Tibial nerve (tissue), 4 donors: ENCODE measurements at places on chromosomes 3 and 15. TPM values are rescaled to one million over a fixed set of nuclear protein-coding genes. Genes with fewer than 3 reads are reported as not detected.

GRCh38 chr15:68337826-68338225, 60.3 kb downstream of the FEM1B start:
- DNase-seq = no peak

Gene GPX1
- total RNA-seq = 339 TPM

- no peak for DNase-seq
These were observed 275.4 kb upstream of the C2CD4B start for GRCh38 chr15:62440362-62441105.

DNA sequence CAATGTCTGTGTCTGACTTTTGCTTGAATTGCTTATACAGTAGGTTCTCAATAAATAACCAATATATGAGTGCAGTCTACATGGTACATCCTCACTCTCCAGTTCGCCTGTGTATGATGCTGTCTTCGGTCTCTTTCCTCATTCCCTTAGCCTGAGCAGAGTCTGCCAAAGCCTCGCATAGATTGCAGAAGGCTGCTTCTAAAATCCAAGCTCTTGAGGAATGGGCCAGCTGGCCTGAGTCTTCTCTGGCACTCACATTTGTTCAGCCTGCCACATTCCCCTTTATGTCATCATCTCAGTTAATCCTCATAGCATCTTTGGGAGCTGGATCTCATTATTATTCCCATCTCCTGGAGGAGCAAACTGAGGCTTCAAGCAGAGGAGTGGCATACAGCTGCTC, 27.2 kb upstream of the ADAMTS7 start:
- DNase-seq = no peak

DNA sequence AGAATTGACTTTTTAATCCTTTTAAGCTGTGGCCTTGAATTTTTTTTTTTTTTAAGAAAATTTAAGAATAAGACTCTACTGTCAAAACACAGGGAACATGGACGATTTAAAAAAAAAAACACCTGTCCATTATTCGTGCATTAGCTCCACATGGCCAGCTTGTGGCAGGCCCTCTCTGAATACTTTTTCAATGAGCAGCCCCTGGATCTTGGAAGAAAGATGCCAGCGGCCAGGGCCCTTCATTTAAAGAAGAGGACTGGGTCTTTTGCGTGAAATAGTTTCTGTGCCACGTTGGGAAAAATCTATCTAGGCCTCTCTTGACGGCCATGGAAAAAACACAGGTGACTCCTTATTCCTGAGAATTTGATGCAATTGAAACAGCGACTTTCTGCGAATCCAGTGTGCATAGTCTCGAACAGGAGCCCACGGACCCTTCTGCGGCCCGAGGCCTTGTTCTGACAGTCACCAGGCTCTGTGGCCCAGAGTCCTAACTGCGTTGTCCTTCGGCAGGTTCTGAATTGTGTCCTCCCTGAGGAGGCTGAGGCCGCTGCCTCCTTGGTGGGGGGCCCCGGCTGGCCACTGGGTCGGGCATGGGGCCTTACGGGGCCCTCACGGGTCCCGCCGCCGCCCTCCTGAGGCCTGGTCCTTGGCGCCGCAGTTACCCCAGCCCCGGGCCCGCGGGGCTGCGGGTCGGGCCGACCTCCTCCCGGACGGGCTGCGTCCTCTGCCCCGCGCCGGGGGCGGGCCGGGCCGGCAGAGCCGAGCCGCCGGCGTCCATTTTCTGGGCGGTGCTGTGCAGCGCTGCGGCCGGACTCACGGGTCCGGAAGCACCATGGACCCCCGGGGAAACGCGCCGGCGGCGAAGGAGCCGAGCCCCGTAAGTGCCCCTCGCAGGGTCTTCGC, 33.5 kb downstream of the ZBTB38 start:
- DNase-seq = no peak

GRCh38 chr3:46269556-46269955, 27.3 kb downstream of the CCR3 start:
- no peak for DNase-seq

GRCh38 chr3:166223120-166223519, 385.9 kb upstream of the BCHE start:
- no peak for DNase-seq

GRCh38 chr3:99505646-99506269, 132.6 kb upstream of the COL8A1 start:
- DNase-seq = no peak
